Right cardiac atrium (tissue), 5 donors: ENCODE measurements at places on chromosomes 16 and 17. TPM values are rescaled to one million over a fixed set of nuclear protein-coding genes. Genes with fewer than 3 reads are reported as not detected.

The WBP2 gene
- 109 TPM for polyA plus RNA-seq

The TMEM92 gene
- polyA plus RNA-seq, result not detected

The OR1A1 gene
- not detected for polyA plus RNA-seq

DNA sequence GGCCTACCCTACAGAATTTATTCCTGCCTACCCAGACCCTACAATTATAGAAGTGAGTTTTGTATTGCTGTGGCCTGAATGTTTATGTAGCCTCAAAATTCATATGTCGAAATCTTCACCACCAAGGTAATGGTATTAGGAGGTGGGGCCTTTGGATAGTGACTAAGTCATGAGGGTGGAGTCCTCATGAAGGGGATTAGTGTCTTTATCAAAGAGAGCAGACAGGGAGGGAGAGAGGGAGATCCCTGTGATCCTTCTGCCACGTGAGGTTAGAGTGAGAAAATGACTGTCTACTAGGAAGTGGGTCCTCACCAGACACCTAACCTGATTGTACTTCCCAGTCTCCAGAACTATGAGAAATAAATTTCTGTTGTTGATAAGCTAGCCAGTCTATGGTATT lies 981 bp upstream of the DUXB start:
- DNase-seq, result no peak

DNA sequence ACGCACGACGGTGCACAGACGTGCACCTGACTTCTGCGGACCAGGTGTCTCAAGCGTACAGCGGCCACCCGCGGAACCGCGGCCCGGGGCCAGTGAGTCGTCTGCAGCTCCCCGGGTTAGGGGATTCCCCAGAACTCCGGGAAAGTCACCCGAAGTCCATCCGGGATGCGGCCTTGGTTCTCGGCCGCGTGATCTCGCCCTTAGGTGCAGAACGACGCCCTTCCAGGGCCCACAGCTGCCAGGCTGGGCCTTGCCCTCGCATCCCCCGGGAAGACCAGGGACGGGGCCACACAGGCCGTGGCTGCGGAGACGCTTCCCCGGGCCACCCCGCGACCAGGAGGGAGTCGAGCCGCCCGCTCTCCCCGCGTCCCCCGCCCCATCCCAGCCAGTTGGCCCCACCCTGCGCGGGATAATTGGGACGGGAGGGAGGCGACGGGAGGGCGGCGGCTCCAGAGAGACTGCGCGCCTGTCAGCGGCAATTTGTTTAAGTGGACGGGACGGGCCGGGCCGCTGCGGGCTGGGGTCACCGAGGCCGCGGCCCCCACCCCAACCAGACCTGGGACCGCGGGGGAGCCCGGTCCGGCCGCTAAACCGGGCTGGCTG lies 3.6 kb upstream of the TBX2 start:
- no peak for DNase-seq
